ENCODE measurements at places on chromosomes 12 and 14.

DNA sequence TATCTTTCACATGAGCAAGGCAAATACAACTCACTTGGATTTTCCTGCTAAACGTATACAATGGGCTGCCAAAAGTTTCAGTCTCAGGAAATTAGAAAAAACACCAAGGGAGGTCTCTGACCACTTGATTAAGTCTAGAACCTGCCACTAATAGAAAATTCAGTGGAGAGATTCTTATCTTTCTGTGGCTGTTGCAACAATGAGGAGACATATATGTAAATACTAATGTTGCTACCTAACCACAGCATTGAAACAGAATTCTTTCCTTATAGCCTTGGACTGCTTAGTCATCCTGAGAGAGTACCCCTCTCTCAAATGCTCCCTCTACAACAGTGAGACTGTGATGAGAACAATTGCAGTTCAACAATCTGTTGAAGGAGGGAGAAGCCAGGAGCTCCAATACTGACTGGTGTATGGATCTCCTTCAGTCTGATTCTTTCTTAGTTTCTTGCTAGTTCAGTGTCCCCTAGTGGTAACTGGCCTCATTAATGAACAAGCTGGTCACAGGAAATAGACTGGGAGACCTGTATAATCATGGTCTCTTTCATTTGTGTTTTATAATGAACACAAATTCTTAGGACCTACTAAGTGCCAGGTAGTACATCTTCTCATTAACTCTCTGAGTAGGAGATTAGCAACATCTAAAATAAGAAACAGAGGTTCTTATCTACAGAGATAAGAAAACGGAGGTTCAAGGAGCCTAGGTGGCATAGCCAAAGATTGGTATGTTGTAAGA is 164.5 kb downstream of the SLC38A4 start:
- DNase-seq: peak; percentile 45

- DNase-seq: no peak
Measured at GRCh38 chr12:49197256-49197655, 8.4 kb upstream of the TUBA1A start.

DNA sequence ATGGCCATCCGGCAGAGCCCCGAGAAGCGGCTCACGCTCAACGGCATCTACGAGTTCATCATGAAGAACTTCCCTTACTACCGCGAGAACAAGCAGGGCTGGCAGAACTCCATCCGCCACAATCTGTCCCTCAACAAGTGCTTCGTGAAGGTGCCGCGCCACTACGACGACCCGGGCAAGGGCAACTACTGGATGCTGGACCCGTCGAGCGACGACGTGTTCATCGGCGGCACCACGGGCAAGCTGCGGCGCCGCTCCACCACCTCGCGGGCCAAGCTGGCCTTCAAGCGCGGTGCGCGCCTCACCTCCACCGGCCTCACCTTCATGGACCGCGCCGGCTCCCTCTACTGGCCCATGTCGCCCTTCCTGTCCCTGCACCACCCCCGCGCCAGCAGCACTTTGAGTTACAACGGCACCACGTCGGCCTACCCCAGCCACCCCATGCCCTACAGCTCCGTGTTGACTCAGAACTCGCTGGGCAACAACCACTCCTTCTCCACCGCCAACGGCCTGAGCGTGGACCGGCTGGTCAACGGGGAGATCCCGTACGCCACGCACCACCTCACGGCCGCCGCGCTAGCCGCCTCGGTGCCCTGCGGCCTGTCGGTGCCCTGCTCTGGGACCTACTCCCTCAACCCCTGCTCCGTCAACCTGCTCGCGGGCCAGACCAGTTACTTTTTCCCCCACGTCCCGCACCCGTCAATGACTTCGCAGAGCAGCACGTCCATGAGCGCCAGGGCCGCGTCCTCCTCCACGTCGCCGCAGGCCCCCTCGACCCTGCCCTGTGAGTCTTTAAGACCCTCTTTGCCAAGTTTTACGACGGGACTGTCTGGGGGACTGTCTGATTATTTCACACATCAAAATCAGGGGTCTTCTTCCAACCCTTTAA is 1.5 kb downstream of the FOXG1 start:
- no peak for DNase-seq

DNA sequence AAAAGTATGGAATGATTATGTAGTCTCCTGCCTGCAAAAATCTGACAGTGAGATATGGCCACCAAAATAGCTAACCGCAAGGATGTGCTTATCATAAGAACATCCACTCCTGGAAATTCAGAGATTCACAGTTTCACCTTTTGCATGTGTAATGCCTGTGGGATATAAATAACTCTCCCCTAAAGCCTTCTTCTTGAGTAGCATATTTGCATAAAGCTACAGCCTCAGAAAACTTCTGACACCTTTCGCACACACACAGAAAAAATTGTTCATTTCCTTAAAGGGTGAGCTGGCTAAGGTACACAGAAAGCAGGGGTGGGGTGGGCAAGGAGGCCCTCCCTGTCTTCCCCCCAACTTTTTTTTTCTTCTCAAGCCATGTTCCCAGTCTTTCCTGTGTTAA is 3.1 kb upstream of the IGF1 start:
- no peak for DNase-seq

DNA sequence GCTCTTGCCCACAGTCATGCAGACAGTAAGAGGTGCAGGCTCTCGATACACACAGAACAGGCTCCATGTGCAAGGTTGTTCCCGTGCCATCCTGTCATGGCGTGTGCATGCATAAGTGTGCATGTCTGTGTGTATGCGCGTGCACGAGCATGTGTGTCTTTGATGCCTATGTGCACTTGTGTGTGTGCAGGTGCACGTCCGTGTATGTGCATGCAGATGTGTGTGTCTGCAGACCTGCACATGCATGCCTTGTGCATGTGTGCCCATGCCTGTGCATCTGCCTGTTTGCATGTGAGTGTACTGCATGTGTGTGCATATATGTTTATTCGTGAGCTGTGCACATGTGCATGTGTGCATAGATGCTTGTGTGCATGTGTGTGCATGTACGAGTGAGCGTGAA is 309.8 kb downstream of the TMEM121 start:
- no peak for DNase-seq

DNA sequence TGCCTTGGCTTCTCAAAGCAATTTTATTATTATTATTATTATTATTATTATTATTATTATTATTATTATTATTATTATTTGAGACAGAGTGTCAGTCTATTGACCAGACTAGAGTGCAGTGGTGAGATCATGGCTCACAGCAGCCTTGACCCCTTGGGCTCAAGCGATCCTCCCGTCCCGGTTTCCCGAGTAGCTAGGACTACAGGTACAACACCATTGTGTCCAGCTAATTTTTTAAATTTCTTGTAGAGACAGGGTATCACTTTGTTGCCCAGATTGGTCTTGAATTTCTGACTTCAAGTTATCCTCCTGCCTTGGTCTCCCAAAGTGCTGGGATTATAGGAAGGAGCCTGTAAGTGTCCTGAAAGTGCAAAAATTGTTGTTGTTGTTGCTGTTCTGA is 11.6 kb upstream of the AP4S1 start:
- no peak for DNase-seq

GRCh38 chr14:90060965-90061684 is 669 bp upstream of the KCNK13 start:
- no peak for DNase-seq

DNA sequence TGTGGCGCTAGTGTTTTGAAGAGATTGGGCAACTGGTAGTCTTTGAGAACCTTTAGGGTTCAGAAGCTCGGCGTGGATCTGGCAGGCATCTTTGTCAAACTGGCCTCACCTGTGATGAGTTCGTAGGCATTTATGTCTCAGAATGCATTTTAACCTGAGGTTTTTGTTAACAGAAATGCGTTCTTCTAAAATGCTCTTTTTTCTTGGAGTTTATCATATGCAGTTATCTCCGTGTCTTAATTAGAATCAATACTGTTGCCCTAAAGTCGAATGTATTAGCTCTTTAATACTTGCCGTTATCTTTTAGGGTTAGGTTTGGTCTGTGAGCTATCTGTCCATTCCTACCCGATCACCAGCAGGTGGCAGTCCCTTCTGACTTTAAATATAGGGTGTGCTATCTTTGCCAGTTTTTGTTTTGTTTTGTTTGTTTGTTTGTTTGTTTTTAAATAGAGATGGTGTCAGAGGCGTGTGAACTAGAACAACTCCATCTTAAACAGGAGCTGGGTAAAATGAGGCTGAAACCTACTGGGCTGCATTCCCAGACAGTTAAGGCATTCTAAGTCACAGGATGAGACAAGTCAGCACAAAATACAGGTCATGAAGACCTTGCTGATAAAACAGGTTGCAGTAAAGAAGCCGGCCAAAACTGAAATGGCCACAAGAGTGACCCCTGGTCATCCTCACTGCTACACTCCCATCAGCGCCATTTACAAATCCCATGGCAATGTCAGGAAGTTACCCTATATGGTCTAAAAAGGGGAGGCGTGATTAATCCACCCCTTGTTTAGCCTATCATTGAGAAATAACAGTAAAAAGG is 1.4 kb downstream of the ATF1 start:
- no peak for DNase-seq

DNA sequence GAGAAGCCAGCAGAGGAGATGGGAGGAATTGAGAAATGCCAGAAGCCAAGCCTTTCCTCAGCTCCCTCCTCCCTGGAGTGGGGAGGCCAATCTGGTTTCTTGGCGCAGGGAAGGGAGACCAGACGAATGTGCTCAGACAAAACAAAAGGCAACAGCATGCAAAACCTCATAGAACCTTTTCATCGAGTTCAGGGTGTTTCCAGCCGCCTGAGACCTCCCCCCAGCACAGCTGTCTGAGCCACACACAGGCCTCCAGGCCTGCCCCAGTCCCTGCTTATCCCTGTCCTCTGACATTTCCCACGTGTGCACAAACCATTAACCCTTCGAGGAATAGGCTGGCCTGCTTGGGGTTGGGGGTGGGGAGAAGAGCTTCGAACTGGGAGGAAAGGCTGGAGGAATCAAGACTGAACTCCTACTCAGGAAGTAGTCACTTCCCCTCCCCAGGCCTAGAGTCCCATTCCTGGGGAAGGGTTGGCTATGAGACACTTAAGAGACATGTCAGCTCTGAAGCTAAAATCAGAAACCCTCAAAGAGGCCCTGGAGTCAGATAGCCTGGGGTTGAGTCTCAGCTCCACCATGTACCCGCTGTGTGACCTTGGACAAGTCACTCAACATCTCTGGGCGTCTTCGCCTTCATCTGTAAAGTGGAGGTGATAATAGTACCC is 10.7 kb downstream of the TBX3 start:
- DNase-seq: no peak

DNA sequence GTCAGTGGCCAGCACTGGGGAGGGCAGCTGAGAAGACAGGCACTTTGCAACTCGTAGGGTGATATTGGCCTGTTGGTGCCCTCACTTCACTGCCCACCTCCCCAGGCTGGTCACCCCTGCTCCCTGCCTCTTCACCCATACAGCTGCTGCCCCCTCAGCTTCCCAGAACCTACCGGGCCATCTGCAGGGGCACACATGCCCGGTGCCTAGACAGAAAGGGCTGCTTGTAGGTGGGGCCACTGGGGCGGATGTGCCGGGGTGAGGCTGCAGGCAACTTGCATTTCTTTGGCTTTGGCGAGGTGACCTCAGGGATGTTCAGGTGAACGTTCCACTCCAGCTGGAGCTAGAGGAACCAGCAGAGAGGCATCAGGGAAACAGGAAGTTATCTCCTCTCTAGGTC is 17.2 kb downstream of the FAM186B start:
- DNase-seq: no peak

- DNase-seq: peak; percentile 55
Measured at GRCh38 chr12:93591137-93591868, 18.8 kb downstream of the SOCS2 start.

- no peak for DNase-seq
Measured at GRCh38 chr12:112901271-112901670, 5.5 kb upstream of the OAS1 start.

- no peak for DNase-seq
Measured at GRCh38 chr12:127327986-127328385, 939.0 kb upstream of the TMEM132C start.

DNA sequence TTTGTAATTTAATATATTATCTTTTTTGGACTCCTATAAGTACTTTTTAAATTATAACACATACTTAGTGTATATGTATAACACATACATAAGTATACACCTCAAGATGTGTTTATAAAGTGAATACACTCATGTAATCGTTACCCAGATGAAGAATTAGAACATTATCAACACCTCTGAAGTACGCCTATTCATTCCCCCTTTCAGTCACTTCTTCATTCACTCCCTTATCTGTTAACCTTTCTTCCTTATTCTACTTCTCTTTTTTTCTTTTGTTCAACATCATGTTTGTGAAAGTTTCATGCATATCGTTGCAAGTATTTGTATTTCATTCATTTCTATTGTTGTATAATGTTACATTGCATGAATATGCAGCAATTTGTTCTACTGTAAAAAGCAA is 98.5 kb downstream of the ARID2 start:
- DNase-seq: no peak

DNA sequence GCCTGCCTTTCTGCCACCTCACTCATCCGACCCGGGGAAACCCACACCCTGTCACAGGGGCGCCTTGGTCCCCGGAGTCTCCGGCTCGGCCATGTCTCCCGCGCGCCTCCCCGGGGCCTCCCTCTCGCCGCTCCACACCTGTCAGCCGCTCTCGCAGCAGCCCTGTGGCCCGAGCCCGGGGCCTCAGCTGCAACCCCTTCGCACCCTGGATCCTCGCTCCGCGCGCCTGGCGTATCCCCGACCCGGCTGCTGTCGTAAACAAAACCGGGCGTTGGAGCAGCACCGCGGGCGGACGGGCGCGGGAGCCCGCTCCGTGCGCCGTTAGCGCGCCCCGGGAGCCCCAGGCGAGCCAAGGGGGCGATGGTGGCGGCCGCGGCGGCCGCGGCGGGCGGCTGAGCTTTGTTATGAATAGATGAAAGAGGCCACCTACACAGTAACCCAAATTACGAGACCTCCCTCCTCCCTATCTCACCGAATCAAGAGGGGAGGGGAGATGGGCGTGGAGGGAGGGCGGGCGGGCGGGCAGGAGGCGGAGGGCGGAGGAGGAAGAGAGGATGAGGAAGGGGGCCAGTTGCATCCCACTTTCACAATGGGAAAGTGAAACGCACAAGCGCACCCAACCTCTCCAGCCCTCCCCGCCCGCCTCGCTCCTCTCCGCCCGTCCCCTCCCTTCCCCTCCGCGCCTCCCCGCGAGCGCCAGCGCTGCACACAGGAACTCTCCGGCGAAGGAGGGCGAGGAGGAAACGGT is at the start of gene PLXNC1:
PLXNC1 (plus strand) TSS at position 587 of the 748 bp plus-strand sequence. CDS start 395 bp downstream, outside the sequence.
- no peak for DNase-seq

Measured in KG1 (cell line).